ENCODE measurements at places on chromosomes 16 and 17.

DNA sequence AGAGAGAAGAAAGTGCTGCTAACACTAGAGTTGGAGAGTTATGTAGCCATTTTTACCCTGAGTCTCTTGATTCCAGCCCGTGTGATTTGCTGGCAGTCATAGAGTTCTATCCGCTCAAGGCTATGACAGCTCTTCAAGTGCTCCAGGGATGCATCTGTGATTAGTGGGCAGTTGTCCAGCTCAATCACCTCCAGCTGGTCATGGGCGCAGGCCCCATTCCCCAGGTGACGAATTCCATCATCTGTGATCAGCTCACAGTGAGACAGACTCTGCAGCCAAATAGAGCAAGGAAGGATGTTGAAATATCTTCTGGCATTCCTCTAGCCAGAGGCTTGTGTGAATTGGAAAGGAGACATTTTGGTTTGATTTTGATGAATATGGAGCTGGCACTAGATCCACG, 38.4 kb upstream of the STAC2 start:
- no peak for DNase-seq

- no peak for DNase-seq
Measured at GRCh38 chr16:19760356-19761060, 42.4 kb downstream of the IQCK start.

- DNase-seq: no peak
Measured at GRCh38 chr16:83705856-83706255, 101.9 kb upstream of the HSBP1 start.

GRCh38 chr16:81500833-81501521, 56.4 kb downstream of the CMIP start:
- no peak for DNase-seq

DNA sequence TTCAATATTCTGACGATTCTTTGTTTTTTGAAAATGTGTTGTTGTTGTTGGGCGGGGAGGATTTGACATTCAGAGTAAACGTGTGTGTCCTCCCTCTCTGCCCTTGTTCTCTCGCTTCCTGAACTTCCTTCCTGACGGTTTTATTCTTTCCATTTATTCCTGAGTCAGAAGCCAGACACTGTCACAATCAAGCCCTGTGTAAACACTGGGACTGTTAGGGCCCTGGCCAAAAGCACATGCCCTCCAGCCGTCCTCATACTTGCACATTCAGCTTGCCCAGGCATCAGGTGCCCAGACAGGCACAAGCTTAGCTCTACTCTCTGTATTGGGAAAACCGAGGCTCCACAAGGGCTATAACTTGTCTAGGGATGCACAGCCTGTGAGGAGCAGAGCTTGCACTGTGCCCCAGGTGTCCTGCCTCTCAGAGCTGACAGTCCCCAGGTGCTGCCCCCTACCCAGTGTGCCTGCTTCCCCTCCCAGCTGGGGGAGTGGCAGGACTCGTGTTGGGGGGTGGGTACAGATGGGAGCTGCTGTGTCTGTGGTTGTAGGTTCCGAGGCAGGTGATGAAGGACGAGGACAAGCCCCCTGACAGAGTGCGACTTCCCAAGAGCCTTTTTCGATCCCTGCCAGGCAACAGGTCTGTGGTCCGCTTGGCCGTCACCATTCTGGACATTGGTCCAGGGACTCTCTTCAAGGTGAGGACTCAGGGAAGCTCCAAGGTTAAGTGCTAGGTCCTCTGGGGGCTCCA, 9.7 kb downstream of the ADGRG3 start:
- no peak for DNase-seq

DNA sequence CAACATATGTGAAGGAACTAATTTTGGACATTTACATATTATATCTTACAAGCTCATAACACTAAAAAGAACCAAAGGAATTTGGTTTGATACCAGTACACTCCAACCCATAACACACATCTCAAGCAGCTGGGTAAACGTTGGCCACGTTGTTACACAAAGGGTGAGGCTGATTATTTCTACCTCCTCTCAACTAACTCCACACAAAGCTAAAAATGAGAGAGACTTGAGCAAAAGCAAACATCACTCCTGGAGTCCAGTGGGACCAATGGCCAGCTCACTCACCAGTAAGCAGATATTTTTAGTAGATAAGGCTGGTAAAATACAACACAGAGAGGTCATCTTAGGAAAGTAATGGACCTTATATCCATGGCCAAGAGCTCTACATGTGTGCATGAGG, 207.6 kb downstream of the MRTFB start:
- no peak for DNase-seq

DNA sequence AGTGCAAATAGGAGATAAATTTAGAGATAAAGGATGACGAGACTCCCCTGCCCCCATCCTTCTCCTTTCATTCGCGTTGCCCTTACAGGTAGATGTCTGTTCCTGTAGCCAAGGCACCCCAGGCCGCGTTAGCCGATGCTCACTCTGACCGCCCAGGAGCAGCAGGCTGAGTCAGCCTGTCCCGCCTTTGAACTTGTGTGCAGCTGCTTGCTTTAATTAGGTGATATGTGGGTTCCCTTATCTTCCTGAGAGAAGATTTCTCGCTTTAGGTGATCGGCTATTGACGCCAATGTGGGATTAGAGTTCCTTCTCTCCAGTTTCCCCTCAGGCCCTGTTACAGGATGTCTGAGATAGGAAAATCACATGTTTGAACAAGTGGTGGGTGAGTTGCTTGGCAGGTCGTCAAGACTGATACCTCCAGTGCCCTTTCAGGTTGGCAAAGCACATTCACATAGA, 119.5 kb downstream of the MSI2 start:
- no peak for DNase-seq

DNA sequence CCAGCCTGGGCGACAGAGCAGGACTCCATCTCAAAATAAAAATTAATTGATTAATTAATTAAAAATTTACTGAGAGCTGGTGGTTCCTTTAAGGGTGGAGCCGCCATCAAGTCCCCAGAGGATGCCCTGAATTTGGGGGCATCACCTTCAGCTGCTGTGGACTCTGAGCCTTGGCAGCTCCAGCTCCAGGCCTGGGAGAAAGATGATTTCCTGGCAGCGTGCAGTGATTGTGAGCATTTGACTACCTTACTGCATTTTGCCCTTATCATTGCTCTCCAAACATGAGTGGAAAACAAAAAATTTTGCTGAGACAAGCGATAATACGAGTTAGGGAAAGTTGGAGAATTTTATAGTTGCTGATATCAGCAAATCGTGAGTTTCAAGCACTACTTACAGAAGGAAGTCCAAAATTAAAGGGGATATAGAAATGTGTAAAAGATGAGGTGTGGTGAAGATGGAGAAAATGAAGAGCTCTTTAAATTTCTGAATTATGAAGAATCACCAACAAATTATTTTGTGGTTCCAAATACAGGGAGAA, 2.6 kb upstream of the ITGAD start:
- no peak for DNase-seq

- no peak for DNase-seq
Measured at GRCh38 chr16:27020031-27020430, 46.7 kb upstream of the C16orf82 start.

DNA sequence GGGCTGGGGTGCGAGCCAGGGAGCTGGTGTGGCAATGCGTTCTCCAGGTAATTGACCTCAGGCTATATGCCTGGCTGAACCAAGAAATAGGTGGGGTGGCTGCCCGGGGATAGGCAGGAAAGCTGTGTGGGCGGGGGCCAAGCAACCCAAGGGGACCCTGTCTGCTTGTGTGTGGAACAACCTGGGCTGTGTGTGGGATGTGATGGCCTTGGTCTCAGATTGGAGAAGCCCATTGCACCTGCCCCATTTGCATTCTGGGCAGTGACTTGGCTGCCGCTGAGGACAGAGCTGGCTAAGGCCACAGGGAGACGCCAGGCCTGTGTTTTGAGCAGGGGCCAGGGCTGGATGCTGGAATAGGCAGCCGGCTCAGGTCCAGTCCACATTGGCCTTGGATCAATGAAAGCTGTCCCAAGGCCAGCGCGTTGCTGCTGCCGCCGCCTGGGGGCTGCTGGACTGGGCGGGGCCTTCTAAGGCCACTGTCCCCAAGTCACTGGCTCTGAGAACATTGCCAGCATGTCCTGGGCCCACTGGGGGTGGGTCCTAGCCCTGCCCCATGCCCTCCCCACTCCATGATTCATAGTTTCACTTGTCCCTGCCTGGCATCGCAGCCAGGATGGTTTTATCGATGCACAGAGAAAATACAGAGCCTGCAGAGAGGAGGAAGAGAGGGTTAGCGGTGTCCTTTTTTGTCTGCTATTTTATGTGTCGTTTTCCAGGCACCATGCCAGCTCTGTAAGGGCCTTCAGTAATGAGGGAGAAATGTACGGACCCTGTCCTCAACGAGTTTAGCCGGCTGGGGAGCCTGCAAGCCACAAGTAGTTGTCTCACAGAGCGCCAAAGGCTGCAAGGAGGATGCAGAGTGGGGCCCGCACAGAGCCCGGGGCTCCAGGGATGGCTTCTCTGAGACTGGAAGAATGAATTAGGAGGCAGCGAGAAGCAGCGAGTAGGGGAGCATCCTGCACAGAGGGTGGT, 43.9 kb downstream of the NKD1 start:
- DNase-seq: no peak

- no peak for DNase-seq
Measured at GRCh38 chr16:85104147-85104546, 8.1 kb downstream of the CIBAR2 start.

- no peak for DNase-seq
Measured at GRCh38 chr16:70444249-70445063, 5.6 kb upstream of the ST3GAL2 start.

- no peak for DNase-seq
Measured at GRCh38 chr16:85785927-85786326, 13.4 kb downstream of the EMC8 start.

GRCh38 chr17:4986403-4986802, 1.1 kb downstream of the CAMTA2 start:
- DNase-seq: no peak

GRCh38 chr16:62752854-62753253, 716.6 kb upstream of the CDH8 start:
- DNase-seq: no peak

DNA sequence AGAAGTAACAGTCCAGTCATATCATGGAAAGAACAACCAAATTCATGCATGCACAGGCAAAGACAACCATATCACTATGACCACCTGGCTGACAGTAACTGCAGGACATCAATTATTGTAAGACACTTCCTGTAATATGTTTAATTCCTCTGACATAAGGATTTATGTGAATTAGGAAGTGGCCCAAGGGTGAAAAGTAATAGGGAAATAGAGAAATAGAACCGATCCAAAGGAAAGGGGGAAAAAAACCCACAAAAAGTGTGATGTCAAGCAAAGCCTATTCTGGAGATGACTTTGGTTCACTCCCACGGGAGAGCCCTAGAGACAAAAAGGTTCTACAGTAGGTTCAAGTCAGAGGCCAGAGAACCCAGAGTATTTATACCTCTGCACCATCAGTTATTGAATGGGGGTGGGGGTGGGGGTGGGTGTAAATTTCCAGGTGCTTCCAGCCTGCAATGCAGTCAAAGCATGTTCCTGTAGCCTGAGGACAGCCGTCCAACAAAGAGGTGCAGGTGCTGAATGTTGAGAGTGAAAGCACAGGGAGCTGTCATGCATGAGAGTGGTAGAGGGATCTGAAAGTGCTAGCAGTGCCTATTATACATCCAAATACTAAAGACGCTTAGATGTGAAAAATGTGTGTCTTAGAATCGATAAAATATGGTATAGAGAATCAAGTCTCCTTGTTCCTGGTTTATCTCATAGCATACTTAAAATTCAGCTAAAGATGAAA, 95.6 kb upstream of the HLF start:
- DNase-seq: no peak

DNA sequence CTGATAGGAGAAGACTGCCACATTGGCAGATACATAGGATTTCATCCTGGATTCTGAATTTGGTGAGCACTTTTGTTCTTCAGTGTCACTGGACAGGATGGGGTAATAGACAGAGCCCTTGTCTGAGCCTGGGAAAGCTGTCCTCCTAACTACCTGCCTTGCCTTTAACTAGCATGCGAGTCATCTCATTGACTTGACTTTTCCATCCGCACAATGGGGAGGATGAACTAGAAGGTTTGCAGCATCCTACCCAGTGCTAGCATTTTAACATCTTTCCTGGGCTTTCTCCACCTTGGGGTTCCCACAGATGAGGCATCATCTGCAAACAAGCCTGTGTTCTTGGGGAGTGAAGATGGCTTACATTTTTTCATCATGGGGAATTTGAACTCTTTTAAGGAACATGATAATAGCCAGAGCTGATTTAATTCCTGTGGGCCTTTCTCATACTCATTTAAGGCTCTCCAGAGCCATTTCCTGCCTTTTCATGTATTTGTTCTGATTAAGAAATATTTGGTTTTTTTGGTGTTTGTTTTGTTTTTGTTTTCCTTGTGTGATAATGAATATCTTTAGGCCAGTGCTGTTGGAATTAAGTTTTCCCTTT, 139.5 kb downstream of the MSI2 start:
- no peak for DNase-seq

- no peak for DNase-seq
Measured at GRCh38 chr16:30078744-30079143, 3.0 kb downstream of the PPP4C start.

- DNase-seq: no peak
Measured at GRCh38 chr17:47999582-47999981, 28.7 kb downstream of the CDK5RAP3 start.

DNA sequence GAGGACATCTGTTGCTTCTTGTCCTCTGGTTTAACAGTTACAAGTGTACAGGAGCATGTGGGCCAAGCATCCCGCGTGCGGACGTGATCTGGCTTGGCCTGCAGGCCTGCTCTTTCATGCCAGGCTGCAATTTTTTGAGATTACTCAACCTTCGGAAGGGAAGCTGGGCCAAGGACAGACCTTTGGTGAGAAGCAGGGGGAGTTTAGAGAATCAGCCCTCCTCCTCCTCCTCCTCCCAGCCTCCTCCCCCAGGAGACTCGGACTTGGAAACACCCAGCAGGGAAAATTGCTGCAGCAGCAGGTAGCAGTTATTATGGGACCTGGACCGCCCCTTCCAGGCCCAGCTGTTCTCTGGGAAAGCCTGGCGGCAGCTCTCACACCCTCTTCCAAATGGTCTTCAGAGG, 5.1 kb upstream of the KLHL36 start:
- no peak for DNase-seq

- no peak for DNase-seq
Measured at GRCh38 chr17:51618476-51618875, 358.1 kb downstream of the UTP18 start.

- no peak for DNase-seq
Measured at GRCh38 chr16:83966153-83966696, 1.8 kb upstream of the NECAB2 start.

GRCh38 chr16:83117810-83118209, 491.0 kb downstream of the CDH13 start:
- no peak for DNase-seq

DNA sequence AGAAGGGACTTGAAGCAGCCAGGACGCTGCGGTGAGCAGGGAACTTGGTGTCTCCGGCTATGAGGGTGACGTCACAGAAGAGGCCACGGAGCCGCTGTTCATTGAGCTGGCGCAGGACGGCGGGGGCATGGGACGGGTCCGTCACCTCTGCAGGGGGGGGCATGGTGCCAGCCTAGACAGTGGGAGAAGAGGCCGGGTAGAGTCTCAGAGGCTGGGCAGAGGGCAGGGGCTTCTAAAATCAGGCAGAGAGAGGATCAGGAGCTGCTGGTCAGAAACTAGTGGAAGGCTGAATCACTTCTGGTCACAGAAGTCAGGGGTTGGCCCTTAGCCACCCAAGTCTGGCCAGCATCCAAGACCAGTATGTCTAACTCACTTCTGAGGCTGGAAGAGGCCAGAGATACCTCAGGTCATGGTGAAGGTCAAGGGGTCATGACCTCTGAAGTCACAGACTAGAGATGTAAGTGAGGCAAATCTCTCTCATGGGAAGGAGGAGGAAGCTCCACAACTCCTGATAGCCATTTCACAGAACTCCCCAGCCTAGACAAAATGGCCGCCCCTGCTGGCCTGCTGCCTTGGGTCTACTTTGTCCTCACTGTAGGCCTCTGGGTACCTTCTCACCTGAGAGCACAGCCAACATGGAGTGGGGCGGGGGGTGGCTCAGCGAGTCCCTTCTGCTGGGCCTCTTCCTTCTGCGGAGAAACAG, 12.6 kb downstream of the ZBTB4 start:
- DNase-seq: no peak
